Liver (tissue), 10 donors: ENCODE measurements at places on chromosomes 5 and 9.

DNA sequence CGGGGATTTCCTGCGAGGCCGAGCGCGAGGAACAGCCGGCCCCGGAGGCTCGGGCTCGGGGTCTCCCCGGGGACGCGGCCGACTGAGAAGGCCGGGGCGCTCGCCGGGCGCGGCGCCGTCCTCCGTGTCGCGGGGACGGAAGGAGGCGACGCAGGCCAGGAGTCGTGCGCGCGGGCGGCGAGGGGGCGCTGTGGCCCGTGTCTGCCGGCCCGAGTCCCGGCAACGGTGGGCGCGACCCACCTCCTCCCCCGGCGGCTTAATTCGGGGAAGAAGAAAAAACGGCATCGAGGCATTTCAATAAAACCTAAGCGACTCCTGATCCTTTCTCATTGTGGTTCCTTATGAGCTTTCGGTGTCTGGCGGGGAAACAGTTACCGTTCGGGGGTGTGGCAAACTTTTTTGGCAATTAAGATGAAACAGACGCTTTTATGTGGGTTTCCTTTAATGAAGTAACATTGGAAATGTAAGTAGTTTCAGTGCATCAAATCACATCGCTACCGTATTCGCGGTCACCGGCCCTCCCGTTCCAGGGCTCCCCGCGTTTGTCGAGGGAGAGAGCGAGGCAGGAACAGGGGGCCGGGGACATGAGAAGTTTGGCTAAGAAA lies 3.7 kb upstream of the IRX2 start:
- DNase-seq = no peak

- no peak for DNase-seq
Observed at GRCh38 chr5:83964271-83964670, 243.6 kb upstream of the HAPLN1 start.

DNA sequence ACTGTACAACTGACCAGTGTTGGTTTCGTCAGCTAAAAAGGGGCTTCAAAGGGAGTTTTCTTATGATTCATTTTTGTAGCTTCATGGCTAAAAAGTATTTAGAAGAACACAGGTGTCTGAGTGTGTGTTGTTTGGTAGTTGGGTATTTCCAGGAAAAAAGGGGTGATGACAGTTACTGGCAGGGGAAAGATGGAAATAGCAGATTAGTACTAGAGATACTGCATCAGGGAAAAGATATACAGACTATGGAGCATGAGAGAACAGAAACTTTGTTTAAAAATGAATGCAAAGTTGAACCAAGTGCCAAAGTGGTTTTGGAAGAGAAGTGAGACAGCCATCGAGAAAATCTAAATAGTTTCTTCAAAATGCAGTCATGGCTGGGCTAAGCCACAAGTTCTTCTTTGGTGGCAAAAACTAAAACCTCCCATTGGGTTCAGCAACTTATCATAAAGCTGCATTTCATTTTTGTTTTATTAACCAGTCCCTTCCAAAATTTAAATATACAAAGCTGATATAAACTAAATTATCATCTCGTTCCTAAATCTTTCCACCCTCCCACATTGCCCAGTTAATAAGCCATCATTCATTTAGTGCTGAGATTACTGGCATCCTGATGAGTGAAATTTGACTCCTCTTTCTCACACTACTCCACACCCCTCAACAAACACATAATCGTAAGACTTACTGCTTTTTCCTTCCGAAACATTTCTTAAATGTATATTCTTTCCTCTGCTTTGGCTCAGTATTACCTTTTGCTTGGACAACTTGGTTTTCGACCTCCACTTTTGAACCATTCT lies 33.5 kb downstream of the ELL2 start:
- DNase-seq = no peak

GRCh38 chr9:18905028-18905882 lies 127.8 kb downstream of the SAXO1 start:
- no peak for DNase-seq

- DNase-seq = no peak
Observed at GRCh38 chr5:72383726-72384125, 63.6 kb downstream of the PTCD2 start.

GRCh38 chr9:134691695-134692572 lies 50.3 kb downstream of the COL5A1 start:
- no peak for DNase-seq

DNA sequence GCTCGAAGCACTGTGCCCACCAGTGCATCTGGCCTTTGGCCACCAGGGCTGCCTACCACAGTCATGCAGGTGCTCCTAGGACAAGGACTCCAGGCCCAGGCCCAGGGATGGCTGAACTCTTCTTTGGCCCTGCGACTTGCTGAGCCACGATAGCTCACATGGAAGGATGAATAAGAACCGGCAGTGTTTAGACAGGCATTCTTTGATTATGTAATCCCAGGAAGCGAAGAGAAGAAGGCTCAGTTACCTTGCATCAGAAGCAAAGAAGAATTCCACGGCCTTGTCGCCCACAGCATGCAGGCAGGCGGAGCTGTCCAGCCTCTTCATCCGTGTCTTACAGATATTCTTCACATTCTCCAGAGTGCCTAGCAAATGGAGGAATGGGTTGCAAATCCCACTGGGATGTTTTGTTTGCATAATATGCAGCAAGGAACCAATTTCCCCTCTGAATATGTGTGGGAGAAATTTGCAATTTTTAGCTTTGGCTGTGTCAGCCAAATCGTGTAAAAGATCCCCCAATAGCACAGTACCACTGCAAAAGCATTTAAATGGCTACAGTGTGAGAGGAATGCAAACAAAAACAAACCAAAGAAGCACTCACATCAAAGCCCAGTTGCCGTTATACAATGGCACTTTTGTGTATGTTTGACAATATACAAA lies 29.1 kb downstream of the GFPT2 start:
- DNase-seq = no peak
